ENCODE measurements at places on chromosomes 13 and 19. TPM values are rescaled to one million over a fixed set of nuclear protein-coding genes. Genes with fewer than 3 reads are reported as not detected.

- DNase-seq = no peak
Observed at GRCh38 chr19:50024719-50025021, 502 bp downstream of the VRK3 start.

DZIP1 gene
- 75.1 TPM for total RNA-seq

GRCh38 chr13:112978561-112979405 lies 9.8 kb downstream of the MCF2L start:
- peak; percentile 43 for DNase-seq

CDX2 gene
- total RNA-seq = 0.37 TPM

GRCh38 chr19:34961775-34962686 lies 2.0 kb downstream of the ZNF792 start:
- DNase-seq = no peak

NCAN gene
- total RNA-seq = not detected

SPACA4 gene
- total RNA-seq = 0.55 TPM

GRCh38 chr19:44988896-44989556 lies 12.2 kb upstream of the RELB start:
- DNase-seq = peak; percentile 61

C13orf42 gene
- not detected for total RNA-seq

DNA sequence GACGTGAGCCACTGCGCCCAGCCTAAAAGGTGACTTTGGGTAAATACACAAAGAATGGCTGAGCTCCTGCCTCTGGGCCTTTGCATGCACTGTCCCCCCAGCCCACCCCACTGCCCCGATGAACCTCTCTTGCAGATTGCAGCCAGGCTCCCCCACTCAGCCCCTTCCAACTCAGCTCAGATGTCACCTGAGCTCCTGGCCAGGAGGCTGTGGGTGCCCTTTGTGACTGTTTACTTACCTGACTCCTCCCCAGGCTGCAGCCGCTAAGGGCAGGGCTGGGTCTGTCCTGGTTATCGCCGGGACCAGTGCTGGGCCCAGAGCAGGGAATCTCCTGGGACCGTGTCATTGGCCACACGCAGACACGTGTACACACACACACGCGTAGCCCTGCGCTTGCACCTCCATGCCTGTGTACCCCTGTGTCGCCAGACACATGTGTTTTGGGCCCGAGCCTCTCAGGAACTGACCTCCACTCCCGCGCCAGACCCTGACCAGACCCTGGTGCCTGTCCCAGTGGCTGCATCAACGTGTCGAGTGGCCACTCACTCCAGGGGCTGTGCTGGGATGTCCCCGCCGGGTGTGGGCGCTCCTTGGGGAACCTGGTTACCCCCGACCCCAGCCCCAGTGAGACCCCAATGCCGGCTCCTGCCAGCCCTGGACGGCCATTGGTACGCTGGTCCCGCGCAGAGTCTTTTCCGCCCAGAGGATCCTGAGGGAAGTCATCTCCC lies 18.7 kb downstream of the EFNA2 start:
- DNase-seq = no peak

ALKBH6 gene
- 28.2 TPM for total RNA-seq

GRCh38 chr13:46057256-46058015 lies 4.9 kb upstream of the ZC3H13 start:
- no peak for DNase-seq

- no peak for DNase-seq
Observed at GRCh38 chr13:109803825-109804224, 17.4 kb upstream of the IRS2 start.

- DNase-seq = no peak
Observed at GRCh38 chr13:113076681-113077401, 28.8 kb upstream of the F7 start.

ADAT3 gene
- 13.5 TPM for total RNA-seq

DNA sequence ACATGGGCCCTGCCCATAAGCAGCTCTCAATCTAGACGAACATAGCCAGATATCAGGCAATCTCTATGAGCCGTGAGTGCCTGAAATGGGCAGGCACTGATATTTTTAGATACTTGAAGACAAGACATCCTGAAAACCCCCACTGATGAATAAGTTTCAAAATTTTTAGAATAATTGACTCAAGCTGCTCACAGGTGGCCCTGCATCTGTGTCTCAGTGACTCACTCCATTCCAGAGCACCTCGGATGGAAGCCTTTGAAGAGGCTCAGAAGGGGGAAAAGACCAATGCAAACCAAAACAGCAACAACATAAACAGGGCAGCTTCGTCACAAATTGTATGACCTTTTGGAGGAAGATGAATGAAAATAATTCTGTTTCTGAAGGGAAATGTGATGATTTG lies 42.8 kb upstream of the SLC46A3 start:
- no peak for DNase-seq

GRCh38 chr19:35608251-35608650 lies 4.3 kb upstream of the HAUS5 start:
- no peak for DNase-seq

DNA sequence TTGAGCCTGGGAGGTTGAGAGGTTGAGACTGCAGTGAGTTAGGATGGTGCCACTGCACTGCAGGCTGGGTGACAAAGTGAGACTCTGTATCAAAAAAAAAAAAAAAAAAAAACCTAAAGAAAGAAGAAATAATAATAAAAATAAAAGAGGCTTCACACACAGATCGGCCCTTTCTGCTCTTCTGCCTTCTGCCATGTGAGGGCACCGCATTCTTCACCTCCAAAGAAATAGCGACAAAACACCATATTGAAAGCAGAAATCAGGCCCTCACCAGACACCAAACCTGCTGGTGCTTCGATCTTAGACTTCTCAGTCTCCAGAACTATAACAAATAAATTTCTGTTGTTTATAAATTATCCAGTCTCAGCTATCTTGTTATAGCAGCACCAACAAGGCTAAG lies 3.0 kb downstream of the ZNF649 start:
- no peak for DNase-seq

MBD3L2 gene
- 2.3 TPM for total RNA-seq

- DNase-seq = no peak
Observed at GRCh38 chr13:87356314-87356713, 314.9 kb upstream of the SLITRK5 start.

DNA sequence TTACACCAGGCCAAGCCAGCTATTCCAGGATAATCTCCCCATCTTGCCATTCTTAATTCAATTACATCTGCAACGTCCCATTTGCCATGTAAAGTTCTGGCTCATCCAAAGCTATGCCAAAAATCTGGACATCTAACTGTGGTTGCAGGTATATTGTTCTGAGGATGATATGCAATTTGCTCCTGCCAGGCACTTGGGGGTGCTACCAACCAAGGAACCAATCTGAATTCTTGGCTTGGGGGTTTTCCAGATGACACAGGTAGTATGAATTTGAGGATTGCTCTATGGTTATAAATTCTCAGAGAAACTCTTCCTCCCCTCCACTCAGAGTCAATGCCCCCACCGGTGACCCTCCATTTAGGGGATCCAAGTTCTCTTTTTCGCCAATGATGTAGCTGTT lies 33.0 kb downstream of the CRYL1 start:
- DNase-seq = peak; percentile 34

HCN2 gene
- total RNA-seq = 6.7 TPM

DNA sequence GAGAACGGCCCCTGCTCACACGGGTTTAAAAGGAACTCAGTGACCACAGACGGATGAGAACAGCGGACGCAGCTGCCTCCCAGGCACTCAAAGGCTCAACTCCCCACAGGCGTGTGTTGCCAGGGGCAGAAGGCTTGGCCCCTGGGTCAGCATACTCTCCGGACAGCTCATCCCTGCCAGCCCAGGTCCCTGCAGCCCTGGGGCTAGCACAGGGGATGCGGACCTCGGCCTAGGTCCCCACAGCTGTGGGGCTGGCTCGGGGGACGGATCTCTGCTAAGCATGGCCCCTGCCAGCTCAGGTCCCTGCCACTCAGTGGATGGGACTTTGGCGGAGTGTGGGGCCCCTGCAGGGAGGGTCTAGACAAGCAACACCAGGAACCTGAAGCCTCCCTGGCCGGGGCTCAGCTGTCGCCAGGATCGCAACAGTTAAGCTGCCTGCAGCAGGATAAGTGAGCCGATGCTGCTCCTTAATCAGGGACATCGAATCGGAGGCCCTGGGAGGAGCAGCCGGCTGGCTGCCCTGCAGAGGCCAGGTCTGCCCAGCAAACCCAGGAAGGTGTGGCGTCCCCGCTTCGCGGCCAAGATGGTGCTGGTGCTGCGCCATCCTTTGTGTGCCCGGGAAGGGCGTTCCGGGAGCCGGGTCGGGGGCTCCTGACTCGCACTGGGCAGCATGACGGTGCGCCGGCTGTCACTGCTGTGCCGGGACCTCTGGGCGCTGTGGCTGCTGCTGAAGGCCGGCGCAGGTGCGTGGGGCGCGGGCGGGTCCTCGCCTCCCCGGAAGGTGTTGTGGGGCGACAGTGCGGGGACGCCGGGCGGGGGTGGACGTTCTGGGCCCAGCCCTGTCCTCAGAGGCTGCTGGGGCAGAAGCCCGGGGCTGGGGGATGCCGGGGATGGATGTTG lies 32.5 kb downstream of the MCF2L start:
- peak; percentile 82 for DNase-seq

PBX4 gene
- 7.7 TPM for total RNA-seq

- no peak for DNase-seq
Observed at GRCh38 chr19:2809387-2810140, 10.1 kb upstream of the ZNF554 start.

DNA sequence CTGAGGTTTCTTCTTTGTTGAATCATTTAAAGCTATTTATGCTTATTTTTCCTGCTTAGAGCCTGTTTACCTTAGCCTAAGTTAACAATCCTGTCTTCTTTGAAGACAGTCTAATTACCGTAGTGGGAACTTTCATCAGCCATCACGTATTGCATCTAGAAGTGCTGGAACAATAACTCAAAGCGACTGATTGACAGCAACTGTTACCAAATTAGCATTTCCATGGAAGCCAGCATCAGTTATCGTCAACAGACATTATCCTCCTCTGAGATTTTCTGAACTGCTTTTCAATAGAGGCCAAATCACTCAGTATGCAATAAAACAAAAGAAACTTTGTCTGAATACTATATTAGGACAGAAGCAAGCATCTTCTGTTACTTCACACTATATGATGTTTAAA lies 433.3 kb upstream of the SLITRK1 start:
- no peak for DNase-seq

All from G401 (cell line).